ENCODE measurements at places on chromosomes 1 and 21.

DNA sequence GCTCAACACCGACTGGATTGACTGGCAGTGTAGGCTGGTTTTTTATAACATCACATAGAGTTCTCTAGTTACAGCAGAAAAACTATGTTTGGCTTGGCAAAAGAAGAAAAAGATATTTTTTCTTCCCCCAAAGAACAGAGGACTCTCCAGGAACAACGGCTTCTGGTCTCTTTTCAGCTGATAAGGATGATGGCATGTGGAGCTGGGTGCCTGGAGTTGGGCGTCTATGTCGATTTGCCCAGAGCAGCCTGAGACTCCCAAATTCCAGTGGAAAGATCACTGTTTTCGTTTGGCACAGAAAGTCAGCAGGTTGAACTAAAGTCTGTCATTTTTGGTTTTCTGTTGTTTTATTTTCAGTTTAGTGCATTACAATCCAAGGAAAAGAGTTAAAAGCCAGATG lies 91.1 kb downstream of the SMYD2 start:
- DNase-seq = no peak

DNA sequence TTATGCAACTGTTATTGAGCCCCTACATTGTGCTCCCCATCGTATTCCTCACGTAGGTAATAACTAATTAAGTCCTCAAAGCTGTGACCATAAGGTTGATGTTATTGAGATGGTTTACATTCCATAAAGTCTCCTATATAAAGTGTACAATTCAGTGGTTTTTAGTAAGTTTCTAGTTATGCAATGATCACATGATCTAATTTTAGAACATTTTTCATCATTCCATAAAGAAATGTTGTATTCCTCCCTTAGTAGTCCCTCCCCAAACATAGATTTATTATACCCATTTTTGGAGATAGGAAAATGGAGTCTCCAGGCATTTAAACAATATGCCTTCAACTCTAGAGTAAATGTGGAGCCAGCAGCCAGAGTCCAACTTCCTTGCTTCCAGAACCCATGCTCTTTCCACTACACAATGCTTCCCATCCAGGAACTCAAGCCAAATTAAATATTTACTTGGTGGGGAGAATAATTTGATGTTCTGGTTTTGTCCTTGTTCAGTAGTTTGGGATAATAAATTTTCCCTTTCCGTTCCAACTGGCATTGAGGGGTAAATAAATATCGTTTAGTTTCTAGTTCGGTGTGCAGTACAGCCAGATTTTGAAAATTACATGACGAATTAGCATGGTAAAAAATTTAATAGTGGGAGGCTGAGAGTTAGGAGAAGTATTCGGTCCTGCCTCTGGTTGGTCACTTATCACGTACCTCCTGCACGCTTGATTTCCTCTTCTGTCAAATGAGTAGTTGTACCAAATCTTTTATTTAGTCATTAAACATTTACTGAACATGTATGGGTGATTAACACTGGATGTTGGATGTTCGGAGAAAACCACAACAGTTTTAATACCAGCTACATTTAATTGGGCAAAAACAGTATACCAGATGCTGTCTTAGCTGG lies 66.3 kb downstream of the CACHD1 start:
- no peak for DNase-seq

GRCh38 chr1:54507033-54507870 lies 40.8 kb upstream of the ACOT11 start:
- no peak for DNase-seq

DNA sequence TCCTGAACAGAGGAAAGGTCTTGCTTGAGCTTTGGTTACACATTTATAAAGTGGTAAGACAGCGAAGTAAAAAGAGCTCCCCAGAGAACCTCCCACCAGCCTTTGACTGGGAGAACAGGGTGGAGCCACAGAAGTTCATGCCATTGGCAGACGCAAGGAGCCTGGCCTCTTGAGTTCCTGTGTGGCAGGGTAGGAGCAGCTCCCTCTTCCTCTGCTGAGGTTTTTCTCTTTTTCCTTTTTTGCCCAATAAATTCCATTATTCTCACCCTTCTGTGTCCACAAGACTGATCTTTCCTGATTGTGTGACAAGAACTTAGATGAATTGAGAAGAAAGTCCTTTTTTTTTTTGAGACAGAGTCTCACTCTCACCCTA lies 4.3 kb downstream of the THEM4 start:
- DNase-seq = no peak

DNA sequence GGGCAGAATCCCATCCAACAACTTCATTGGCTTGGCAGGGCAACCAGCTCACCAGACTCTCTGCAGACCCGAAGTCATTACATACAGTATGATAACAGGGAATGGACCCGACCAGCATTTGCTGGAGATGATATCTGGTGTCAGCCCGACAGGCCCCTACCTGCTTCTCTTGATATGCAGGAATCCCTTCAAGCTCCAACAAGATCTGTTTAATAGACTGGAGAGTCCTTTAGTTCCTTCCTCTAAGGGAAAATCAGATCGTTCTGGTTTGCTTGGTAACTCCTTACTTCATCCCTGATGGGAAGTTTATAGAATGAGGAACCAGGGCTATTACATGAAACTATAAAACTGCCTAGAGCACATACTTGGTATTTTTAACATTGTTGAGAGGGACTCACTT lies 61.2 kb downstream of the EDARADD start:
- DNase-seq = no peak

GRCh38 chr21:34129901-34130715 lies 56.7 kb downstream of the MRPS6 start:
- DNase-seq = no peak

- no peak for DNase-seq
These were observed 171.9 kb upstream of the BEND5 start for GRCh38 chr1:48948562-48948961.

DNA sequence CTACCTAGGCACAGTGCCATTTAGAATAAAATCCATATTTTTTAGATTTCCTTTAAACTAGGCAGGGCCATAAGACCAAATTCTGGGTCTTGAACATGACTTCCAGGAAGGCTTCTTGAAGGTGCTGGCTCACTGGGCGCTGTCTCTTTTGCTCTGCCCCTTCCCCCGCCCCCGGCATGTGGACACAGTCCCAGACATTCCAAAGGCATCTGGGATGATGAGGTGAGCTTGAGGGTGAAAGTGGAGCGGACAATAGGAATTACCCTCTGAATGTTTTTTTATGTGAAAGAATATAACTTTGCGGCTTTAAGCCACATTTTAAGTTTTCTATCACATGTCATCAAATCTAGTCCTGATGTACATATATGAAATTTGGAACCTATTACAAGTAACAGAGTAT lies 29.4 kb downstream of the RWDD3 start:
- DNase-seq = no peak

DNA sequence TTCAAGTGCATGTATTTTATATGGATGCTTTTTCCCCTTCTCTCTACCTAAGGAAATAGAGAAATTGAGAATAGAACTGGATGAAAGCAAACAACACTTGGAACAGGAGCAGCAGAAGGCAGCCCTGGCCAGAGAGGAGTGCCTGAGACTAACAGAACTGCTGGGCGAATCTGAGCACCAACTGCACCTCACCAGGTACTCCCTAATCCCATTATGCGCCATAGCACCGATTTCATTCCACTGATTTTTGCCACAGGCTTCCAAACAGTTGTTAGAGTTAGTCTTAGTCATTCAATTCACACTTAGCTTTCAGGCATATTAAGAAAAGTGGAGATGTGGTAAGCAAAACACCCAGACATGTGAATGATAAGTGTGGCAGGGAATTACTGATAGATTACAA lies 122.8 kb downstream of the SDCCAG8 start:
- DNase-seq = no peak

GRCh38 chr1:232635778-232636356 lies 5.9 kb upstream of the SIPA1L2 start:
- DNase-seq = no peak

- DNase-seq = no peak
These were observed 73.3 kb downstream of the IFI44 start for GRCh38 chr1:78722947-78723346.

- DNase-seq = no peak
These were observed 14.1 kb upstream of the CREG1 start for GRCh38 chr1:167567663-167568062.

- DNase-seq = no peak
These were observed 105.8 kb downstream of the MRPL39 start for GRCh38 chr21:25501462-25501861.

DNA sequence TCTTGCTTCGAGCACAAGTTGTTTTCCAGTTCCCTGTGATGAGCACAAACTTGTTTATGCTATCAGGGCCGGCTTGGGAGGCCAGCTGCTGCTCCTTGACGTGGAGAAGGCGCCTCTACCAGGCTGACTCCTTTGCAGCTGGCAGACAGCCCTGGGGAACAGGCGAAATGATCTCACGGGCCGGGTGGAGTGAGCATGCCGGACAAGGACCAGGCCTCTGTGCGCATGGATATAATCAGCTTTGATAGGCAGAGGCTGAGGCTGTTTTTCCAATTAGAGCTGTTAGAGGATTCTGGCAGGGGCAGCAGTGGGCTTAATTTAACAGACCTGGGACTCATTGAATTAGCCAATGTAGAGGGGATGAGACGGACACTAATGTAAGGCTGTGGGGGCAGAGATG lies 38.9 kb downstream of the FAM163A start:
- DNase-seq = no peak

GRCh38 chr1:44246806-44247205 lies 33.5 kb downstream of the DMAP1 start:
- DNase-seq = no peak

- DNase-seq = no peak
These were observed 26.6 kb downstream of the RPS6KA1 start for GRCh38 chr1:26556111-26556510.

DNA sequence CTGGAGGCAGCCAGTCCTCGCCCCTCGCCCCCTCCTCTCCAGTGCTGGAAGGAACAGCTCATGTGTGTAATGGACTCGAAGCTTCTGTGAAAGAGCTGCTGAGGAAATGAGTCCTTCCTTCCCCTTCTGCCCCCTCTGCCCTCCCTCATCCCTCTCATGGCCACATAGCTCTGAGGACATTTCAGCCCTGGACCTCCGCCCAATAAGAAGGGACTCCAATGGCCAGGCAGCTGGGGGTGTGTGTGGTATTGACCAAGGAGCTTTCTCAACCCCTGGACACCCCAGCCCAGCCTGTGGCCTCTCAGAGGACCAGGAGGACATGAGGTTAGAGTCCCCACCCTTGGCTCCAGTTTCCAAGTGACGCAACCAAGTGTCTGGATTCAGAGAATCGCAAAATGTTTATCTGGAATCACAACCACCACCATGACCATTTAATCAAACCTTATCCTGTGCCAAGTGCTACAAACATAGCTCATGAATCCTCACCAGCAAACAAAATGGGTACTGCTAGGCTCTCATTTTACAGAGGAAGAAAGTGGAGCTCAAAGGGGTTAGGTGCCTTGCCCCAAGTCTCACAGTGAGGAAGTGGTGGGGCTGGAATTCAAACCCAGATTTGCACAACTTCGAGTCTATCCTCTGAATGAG lies 47.8 kb upstream of the ECE1 start:
- no peak for DNase-seq

DNA sequence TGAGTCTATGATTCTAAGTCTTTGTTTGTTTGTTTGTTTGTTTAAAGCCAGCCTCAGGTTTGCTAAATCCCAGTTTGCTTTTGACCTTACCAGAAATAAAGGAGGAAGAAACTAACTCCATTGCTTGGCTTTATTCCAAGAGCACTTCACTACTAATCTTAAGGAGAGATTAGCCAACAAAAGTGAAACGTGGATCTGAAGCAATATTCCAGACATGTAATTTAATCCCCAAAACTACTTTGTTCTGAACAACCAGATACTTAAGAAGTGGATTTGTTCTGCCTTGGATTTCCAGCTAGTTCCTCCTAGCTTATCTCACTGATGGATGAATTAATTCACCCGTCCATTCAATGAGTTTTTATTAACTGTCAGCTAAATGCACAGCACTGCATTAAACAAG lies 15.9 kb upstream of the CEP350 start:
- DNase-seq = no peak

DNA sequence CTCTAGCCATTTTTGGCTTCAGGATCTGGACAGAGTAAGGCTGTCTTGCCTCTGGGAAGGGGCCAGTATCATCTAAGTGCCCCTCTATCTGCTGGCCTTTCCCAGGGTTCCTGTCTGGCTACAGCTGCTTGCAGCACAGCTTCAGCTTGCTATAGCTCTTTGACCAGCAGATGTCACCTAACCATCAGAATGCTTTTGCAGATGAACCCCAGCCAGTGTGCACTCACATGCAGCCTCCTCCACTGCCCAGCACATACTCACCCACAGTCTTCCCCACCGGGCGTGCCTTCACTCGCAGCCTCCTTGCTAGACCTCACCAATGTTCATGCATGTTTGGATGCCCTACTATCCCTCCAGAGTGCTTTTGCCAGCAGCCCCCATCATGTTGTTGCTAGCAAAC lies 769.0 kb downstream of the BRINP3 start:
- DNase-seq = no peak

DNA sequence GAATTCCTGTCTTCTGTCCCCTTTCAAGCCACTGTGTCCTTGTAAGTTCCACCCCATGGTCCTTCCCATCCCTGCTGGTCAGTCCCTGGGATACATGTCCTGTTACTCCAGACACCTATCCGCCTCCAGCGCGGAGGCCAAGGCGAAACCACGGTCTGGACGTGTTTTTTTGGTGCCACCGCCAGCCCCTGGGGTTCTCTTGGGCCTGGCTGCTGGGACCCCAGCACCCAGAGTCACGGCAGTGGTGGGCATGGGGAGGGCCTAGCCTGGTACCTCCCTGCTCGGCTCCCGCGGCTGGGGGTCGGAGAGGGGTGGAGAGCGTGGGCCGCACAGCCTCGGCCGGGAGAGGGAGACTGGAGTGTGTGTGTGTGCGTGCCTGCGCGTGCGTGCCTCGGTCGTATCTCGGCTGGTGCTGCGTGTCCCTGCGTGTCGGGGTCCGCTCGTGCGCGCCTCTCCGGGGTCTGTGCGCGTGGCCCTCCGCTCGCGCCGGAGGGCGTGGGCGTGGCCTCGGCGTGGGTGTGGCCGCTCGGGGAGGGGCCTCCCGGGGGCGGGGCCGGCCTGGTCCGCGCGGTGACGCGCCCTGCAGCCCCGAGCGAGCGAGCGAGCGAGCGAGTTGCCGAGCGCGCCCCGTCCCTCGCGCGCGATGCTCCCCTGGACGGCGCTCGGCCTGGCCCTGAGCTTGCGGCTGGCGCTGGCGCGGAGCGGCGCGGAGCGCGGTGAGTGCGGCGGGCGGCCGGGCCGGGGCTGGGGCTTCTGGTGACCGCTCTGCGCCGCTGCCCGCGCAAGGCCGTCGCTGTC lies at the start of gene VWA1:
Gene VWA1 (plus strand): TSS at position 585 of the 798 bp plus-strand sequence. CDS start 59 bp downstream, at position 644.
- DNase-seq = peak; percentile 76

- DNase-seq = no peak
These were observed 48.7 kb downstream of the TTLL7 start for GRCh38 chr1:83950106-83950661.

GRCh38 chr1:209884665-209885117 lies 53.3 kb upstream of the SYT14 start:
- DNase-seq = peak; percentile 43

- DNase-seq = no peak
These were observed 96.1 kb upstream of the KCNA3 start for GRCh38 chr1:110770832-110771231.

GRCh38 chr1:197675583-197676208 lies 99.6 kb downstream of the DENND1B start:
- no peak for DNase-seq

All from activated T-cell treated with anti-CD3 and anti-CD28 coated beads for 48 hours (primary cell).